CD8-positive, alpha-beta memory T cell (primary cell): ENCODE measurements at places on chromosomes 11 and 22. TPM values are rescaled to one million over a fixed set of nuclear protein-coding genes. Genes with fewer than 3 reads are reported as not detected.

Gene CXCR5
- 4.5 TPM for polyA plus RNA-seq

DNA sequence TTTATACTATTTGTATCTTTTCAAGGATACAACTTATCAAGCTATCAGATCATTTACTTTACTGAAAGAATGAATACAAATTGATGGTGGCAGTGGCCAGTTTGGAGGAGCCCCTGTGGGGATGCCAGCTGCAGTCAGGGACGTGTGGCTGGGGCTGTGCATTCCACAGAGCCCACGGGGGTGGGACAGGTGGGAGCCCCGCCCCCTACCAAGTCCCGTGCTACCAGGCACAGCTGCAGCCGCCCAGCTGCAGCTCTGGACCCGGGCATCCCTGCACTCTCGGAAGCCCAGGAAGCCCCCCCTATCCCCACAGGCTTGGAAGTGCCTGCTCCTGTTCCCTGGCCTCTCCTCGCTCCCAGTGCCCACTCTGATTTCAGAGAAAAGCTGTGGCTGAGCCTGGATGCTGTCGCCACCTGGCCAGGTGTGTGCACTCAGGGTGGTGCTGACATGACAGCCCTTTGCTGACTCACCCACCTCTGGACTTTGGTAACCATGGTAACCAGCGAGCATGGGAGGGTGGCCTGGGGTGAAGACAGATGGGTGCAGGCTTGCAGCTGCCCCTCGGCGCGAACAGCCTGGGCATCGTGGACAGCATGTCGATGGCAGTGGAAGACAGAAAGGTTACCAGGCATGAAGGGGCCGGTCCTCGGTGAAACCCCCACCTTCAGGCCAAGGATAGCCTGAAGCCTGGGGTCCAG lies 138.1 kb downstream of the SBF2 start:
- no peaks in the 10 kb centered on the region for H3K4me1 ChIP-seq
- DNase-seq = no peak
- H3K27me3 ChIP-seq = no peaks in the 10 kb centered on the region
- no peaks in the 10 kb centered on the region for H3K36me3 ChIP-seq
- no peak overlapping the region for H3K4me3 ChIP-seq

DNA sequence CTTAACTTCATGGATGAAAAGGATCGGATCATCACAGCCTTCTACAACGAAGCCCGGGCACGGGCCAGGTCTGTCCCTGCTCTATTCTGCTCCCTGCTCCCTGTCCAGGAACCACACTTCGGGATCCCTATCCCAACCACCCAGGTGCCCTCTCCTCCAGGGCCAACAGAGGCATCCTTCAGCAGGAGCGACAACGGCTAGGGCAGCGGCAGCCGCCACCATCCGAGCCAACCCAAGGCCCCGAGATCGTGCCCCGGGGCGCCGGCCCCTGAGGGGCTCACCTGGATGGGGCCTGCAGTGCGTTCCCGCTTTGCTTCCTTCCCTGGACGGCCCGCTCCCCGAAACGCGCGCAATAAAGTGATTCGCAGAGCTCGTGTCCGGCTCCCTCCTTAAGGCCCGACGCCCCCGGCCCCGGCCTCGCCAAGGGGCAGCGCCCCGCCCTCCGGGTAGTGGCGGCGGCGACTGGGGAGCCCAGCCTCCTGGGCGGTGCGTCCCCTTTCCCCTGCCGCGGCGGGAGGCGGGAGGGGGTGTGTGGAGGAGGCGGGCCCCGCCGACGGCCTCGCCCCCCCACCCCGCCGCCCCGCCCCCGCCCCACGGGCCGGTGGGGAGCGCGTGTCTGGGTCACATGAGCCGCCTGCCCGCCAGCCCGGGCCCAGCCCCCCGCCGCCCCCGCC lies at the start of gene VEGFB:
TSS of gene VEGFB (plus strand) at position 672 of the 674 bp plus-strand sequence. CDS start 250 bp downstream, outside the sequence.
- DNase-seq = peak; percentile 65
- peaks cover 44% of the 10 kb centered on the region for H3K4me1 ChIP-seq
- no peaks in the 10 kb centered on the region for H3K36me3 ChIP-seq
- peak within 1 kb of the TSS; percentile 67 for H3K4me3 ChIP-seq
- no peaks in the 10 kb centered on the region for H3K27me3 ChIP-seq
- peak within 1 kb of the TSS; percentile 49 for H3K27ac ChIP-seq

DNA sequence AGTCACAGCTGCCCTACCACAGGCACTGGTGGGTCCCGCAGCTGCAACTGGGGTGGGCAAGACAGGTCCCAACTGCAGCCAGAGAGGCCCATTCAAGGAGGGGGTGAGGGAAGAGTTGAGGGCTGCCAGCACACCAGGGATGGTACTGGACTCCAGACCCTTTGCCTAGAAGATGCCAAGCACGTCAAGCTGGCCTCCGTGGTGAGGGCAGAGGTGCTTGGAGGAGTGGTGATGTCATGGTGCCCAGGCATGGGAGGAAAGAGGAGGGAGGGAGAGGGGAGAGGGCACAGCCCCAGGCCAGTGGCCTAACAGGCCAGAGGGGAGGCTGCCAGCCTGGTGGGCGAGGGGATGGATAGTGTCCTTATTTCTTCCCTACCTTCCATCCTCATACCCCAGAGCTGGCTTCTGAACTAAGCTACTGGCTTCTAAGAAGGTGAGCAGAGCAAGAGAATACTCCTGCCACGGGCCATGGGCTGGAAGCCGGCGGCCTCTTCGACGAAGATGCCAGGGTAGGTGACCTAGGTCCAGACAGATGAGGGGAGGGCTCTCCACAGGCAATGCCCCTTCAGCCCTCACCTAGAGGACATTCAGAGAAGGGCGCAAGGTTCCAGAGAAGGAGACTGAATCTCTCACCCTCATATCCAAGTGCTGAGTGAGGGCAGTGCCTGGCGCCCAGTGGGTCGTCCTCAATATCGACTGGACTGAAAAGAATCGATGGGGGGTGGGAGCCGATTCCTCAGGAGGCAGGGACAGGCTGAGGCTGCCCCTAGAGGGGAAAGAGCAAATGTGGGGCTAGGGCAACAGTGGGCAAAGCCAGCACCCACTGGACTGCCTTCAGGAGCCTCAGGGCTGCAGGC lies 1.8 kb downstream of the SYT7 start:
- H3K36me3 ChIP-seq = no peaks in the 10 kb centered on the region
- DNase-seq = no peak
- peaks cover 32% of the 10 kb centered on the region for H3K27me3 ChIP-seq

DNA sequence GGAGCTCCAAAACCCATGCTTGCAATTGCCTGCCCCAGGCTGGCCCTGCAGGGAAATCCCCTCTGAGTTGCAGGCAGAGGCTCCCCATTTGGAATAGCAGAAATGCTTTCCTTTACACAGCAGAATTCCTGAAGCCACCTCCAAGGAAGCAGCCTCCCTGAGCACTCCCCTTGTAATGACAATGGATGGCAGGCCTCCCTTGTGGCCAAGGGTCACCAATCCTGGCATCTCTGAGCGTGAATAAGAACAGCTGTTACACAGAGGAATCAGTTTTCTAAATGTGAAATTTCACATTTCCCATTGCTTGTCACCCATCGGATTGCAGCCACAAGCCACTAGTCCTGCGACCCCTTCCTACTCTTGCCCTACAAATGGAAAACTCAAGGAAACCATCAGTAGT lies 107.6 kb downstream of the GALNT18 start:
- no peak overlapping the region for H3K4me3 ChIP-seq
- no peak overlapping the region for H3K27ac ChIP-seq
- no peaks in the 10 kb centered on the region for H3K27me3 ChIP-seq
- H3K4me1 ChIP-seq = no peaks in the 10 kb centered on the region
- no peaks in the 10 kb centered on the region for H3K36me3 ChIP-seq
- DNase-seq = no peak

Gene AMOTL1
- polyA plus RNA-seq = 0.12 TPM

DNA sequence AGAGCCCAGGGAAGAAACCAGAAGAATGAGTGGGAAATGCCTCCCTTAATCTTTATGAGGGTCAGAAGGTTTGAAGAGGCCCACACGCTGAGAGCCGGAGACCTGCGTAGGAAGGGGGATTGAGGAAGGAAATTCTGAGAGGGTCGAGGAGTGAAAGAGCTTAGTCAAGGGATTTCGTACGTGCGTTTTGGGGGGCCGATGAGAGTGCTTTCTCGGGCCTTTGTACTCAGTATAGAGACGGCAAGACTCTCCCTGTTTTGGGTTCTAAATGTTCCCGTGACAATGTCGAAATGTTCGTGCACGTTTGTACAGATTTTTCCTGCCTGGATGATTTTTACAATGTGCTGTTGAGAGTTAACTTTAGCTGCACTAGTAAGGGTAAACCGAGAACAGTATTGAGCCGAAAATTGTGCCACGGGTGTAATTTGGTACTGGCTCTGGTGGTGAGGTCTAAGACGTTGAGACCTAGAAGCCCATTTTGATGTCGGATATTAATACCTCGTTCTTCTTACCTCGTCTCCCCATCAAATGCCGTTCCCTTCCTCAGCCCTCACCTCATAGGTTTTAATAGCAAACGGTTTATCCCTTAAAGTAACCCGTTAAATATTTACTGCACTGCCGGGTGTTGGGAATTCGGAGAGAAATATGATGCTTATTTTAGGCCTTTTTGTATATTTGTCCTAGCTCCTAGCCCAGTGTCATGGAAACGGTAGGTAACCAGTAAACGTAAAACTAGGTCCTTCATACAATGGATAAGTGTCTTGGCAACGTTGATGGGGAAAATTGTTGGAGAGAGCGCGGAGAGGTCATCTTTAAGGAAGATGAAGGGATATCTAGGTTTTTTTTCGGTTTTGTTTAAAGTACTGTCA lies 734 bp downstream of the C11orf58 start:
- DNase-seq = no peak
- H3K4me1 ChIP-seq = peaks cover 44% of the 10 kb centered on the region
- H3K4me3 ChIP-seq = peak overlapping the region; percentile 96
- peaks cover 3% of the 10 kb centered on the region for H3K36me3 ChIP-seq

- no peaks in the 10 kb centered on the region for H3K36me3 ChIP-seq
- H3K27me3 ChIP-seq = no peaks in the 10 kb centered on the region
- H3K4me1 ChIP-seq = peaks cover 14% of the 10 kb centered on the region
- DNase-seq = no peak
Observed at GRCh38 chr11:43358279-43358800, 380 bp upstream of the TTC17 start.

DNA sequence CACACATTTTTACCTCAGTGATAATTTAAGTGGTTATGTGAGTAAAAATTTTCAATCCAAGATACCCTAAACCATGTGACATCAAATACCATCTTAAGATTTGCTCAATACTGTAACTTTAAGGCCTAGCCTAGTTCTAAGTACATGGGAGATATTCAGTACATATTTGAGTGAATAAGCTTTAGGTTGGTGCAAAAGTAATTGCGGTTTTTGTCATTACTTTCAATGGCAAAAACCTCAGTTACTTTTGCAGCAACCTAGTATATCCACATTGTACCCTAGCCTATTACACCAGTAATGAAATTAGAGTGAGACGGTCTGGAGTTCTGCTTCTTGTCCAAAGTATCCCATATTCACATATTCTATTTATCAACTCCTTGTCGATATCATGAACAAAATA lies 700.1 kb downstream of the LRRC4C start:
- H3K4me1 ChIP-seq = no peaks in the 10 kb centered on the region
- H3K36me3 ChIP-seq = no peaks in the 10 kb centered on the region
- DNase-seq = no peak
- no peak overlapping the region for H3K4me3 ChIP-seq
- H3K27ac ChIP-seq = no peak overlapping the region
- H3K27me3 ChIP-seq = no peaks in the 10 kb centered on the region

- DNase-seq = no peak
- no peaks in the 10 kb centered on the region for H3K27me3 ChIP-seq
- no peak overlapping the region for H3K4me3 ChIP-seq
- H3K36me3 ChIP-seq = peaks cover 12% of the 10 kb centered on the region
- H3K27ac ChIP-seq = no peak overlapping the region
- peaks cover 19% of the 10 kb centered on the region for H3K4me1 ChIP-seq
Observed at GRCh38 chr11:119125821-119126220, 4.4 kb downstream of the HINFP start.

Gene OR52E8
- polyA plus RNA-seq = not detected

DNA sequence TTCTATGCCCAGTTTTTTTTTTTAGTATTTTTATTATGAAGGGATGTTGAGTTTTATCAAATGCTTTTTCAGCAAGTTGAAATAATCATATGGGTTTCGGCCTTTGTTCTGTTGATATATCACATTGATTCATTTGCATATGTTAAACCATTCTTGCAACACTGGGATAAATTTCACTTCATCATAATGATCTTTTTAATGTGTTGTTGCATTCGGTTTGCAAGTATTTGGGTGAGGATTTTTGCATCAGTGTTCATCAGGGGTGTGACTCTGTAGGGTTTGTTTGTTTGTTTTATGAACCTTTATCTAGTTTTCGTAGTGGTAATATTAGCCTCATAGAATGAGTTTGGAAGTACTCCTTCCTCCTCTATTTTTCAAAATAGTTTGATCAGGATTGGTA lies 103.5 kb downstream of the TTC28 start:
- DNase-seq = no peak
- H3K36me3 ChIP-seq = no peaks in the 10 kb centered on the region
- no peak overlapping the region for H3K27ac ChIP-seq
- no peak overlapping the region for H3K4me3 ChIP-seq
- no peaks in the 10 kb centered on the region for H3K4me1 ChIP-seq

DNA sequence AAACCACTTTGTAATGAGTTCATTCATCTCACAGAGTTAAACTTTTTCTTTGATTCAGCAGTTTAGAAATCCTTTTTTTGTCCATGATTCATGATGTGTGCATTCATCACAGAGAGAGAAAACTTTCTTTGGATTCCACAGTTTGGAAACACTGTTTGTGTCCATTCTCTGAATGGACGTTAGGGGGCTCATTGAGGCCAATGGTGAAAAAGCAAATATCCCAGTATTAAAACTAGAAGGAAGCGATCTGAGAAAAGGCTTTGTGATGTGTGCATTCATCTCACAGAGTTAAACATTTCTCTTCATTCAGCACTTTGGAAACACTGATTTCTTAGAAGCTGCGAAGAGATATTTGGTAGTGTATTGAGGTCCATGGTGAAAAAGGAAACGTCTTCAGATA lies 155.6 kb upstream of the TRIM48 start:
- DNase-seq = no peak
- no peak overlapping the region for H3K27ac ChIP-seq
- no peaks in the 10 kb centered on the region for H3K27me3 ChIP-seq
- H3K4me3 ChIP-seq = no peak overlapping the region
- H3K4me1 ChIP-seq = no peaks in the 10 kb centered on the region
